ENCODE measurements at places on chromosomes 4 and X. TPM values are rescaled to one million over a fixed set of nuclear protein-coding genes. Genes with fewer than 3 reads are reported as not detected.

Gene GPR173
- 2.3 TPM for total RNA-seq

DNA sequence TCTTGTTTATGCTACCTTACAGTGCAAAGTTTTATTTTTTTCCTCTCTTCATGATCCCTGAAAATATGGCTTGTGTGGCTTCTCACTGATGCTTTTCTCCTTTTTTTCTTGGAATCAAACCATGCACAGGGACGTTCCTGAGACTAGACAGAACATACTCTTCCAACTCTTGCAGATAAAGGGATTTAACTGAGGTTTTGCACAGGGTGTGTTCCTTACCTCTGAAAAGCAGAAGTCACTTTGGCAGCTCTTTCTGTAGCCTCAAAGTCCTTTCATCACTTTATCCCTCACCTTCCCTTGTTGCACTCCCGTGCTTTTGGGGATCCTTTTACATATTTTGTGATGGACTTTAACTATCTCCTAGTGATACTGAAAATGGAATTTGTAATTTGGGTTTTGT is 300.1 kb downstream of the SPRY1 start:
- DNase-seq, result no peak

DNA sequence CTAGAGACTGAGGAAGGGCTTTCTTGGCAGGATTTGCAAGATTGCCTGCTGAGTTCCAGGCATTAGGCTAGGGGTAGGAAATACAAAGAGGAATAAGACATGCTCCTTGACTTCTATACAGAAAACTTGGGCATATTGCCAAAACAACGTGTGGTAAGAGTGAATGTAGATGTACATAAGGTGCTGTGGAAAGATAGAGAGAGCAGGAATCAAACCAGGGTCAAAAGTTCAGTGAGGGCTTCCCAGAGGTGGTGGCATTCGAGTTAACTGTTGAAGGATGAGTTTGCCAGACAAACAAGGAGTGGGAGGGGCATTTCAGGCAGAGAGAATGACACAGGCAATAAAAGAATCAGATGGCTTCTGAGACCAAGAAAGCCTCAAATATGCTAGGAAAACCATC is 187.9 kb downstream of the KDR start:
- DNase-seq, result no peak

GRCh38 chrX:39309721-39310152 is 508.5 kb downstream of the MID1IP1 start:
- DNase-seq, result no peak

DNA sequence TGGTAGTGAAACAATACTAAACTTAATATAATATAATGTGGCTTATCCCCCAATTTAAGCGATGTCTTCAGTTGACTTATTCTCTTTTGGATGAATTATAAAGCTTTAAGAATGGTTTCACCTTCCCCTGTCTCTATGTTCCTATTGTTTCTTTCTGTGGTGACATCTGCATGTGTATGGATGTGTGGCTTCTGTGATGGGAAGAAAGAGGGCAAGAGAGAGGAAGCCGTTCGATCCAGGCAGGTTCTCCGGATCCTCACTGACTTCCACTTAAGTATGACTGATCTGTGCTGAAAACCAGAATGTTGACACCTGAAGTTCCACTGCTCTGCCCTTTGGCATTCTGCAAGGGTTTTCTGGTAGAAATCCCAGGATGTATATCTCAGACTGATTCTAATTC is 1150.8 kb downstream of the STPG2 start:
- no peak for DNase-seq

DNA sequence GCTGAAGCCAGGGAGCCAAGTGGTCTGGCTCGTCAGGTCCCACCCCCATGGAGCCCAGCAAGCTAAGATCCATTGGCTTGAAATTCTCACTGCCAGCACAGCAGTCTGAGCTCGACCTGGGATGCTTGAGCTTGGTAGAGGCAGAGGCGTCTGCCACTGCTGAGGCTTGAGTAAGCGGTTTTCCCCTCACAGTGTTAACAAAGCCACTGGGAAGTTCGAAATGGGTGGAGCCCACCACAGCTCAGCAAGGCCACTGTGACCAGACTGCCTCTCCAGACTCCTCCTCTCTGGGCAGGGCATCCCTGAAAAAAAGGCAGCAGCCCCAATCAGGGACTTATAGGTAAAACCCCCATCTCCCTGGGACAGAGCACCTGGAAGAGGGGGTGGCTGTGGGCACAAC is 353.8 kb downstream of the NAP1L3 start:
- DNase-seq, result no peak

DNA sequence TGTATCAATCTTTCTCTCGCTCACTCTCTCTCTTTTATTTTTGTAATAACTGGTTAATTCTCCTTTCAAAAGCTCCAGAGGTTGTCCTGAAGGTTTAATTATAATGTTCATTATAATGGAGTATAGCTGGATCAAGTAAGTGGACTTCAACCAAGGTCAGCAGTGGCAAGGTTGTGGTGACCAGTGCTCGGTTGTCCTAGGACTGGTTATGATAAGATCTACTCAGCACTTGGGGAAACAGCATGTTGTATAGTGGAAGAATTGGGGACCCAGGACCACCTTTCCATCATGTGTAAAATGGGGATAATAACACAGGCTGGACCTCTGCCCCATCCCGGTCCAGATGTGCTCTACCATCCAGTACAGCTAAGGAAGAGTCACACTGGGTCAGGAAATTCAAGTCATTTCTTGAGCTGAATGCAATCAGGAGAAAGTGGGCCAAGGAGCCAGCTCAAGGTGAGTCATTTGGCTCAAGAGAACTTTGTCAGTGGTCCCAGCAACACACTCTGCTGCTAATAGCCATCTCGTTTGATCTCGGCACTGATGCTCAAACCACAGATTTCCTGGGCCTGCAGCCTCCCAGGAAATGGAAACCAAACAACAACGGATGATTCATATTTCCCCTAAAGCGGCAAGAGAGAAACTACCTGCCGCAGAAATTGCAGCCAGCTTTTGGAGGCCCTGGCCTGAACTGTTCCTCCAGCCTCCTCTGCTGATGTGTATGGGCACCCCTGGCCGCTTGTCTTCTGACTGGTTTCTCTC is 123.6 kb upstream of the RBPJ start:
- DNase-seq, result peak; percentile 56

DNA sequence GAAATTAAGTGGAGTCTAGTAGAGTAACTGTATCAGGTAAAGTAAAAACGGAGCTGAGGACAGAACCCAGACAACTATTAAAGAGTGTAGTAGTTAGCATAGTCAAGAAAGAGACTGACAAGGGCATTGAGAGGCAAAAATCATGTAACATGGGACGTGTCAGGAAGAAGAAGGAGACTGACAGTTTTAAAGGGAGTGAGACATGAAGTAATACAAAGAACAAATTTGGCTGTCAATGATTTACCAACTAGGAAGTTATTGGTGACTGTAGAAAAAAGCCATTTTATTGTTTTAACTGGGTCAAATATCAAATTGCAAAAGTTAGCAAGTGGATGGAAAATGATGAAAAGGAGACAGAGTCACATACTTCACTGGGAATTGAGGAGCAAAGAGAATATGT is 422.3 kb downstream of the MAPK10 start:
- DNase-seq, result no peak

Data from breast epithelium (tissue), 4 donors.